G401 (cell line): ENCODE measurements at places on chromosomes 2 and 18. TPM values are rescaled to one million over a fixed set of nuclear protein-coding genes. Genes with fewer than 3 reads are reported as not detected.

DNA sequence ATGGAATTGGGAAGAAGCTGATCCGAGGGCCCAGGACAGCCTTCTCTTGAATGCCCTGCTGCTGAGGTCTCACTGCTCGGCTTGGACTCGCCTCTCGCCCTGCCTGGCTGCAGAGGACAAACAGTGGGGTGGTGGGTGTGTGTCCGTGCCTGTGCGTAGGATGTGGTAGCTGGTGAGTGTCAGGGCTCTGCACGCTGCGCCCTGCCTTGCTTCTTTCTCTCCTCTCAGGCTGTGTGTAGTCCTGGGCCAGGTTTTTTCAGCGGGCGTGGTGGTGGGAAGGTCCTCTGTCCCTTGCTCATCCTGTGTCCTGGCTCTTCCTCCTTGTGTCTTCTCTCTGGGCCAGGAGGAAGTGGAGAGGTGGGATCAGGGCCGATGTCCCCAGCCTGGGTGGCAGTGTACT lies 44.8 kb downstream of the RRM2 start:
- DNase-seq: no peak

DNA sequence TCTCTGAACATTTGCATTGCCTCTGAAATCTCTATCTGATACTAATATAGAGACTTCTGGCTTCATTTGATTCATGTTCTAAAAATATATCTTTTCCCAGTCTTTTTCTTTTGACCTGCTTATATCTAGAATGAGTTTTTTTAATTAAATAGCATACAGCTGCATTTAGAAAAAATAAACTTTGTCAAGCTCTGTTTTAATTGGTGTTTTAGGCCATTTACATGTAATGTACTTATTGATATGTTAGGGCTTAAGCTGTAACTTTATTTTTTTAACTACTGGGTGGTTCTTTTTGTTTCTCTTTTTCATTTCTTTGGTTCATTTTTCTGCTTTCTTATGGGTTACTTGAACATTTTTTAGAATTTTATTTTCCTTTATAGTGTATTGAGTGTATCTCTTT lies 54.9 kb downstream of the CCDC138 start:
- DNase-seq: no peak

DNA sequence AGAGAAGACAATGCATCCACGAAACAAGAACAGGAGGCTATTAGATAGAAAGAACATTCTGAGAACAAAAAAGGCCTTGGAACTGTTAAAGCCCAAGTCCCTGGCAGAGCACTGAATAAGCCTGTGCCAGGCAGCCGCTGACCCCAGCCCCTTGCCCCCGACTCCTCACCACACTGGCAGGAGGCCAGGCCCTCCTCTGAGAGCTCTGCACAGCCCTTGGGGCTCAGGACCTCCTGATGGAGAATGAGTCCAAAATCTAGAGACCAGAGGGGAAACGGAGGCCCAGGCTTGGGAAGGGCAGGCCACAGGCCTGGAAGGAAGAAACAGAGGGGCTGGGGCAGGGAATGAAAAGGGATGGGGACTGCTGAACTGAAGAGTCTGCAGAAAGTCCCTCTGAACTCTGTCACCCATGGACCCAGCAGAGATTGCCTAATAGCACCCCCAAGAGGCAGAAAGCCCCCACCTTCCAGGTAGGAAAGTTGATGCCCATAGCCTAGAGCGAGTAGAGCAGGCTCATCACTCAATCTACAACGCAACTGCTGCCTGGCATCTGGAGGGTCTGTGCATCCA lies 18.3 kb upstream of the TNS1 start:
- DNase-seq: no peak

DNA sequence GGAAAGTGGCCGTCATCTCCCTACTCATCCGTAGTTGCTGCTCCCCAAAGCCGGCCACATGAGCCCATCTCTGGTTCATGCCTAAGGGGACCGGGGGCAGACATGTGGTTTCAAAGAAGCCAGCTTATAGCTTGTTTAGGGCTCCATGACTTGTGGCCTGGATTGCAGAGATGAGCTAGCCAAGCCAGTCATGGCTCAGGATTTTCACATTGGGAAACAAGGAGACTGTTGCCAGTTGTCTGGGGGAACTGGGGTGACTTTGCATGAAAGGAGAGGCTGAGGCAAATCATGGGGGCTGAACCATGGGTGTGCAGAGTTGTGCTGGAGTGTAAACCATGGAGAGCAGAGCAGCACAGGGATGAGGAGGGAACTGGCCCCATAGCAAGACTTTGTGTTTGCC lies 183.0 kb upstream of the APCDD1 start:
- no peak for DNase-seq

DNA sequence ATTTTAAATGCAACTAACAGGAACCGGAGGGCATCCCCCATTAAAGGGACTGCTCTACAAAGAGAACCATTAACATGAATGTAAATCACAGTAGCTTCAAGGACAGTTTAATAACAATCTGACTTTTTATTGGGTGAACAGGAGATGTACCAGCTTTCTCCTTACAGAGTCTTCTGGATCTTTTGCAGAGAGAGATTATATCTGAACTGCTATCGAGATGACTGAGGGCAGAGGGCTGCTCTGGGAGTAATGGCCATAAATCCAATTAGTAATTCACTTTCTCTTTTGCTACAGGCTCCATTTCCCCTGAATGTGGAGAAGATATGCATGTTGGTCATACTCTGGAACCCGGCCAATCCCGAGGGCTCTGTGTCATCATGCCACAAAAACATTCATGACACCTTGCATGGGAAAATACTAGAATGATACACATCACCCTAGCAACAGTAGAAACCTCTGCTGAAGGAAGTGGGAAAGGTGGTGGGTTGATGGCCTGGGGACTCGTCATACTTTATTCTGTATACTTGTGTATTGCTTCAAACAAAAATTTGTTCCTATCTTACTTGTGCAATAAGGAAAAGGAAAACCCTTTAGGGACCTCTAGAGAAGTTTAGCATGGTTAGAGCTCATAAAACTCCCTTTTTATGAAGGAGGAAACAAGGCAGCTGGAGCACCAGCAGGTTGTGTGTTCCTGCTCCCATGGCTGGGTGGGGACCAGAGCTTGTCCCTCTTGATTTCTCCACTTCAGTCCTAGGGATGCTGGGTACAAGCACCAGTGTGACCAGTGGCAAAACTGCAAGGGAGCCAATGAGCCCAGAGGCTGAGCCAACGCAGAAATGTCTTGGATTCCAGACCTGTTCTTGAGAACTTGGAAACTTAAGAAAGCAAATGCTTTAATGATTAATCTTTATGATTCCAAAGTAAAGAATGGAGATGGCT lies 26.0 kb downstream of the CTAGE1 start:
- no peak for DNase-seq

- DNase-seq: no peak
These were observed at the start of gene HOXD11 for GRCh38 chr2:176106581-176107539. HOXD11 (plus strand) TSS chr2:176107280; CDS start chr2:176107356, 76 bp downstream.

- DNase-seq: no peak
These were observed 30.2 kb upstream of the SSB start for GRCh38 chr2:169768262-169768995.

GRCh38 chr2:20594957-20595356 lies 55.9 kb downstream of the HS1BP3 start:
- no peak for DNase-seq

- DNase-seq: no peak
These were observed 1245.1 kb upstream of the LRRTM1 start for GRCh38 chr2:81549646-81550045.

DNA sequence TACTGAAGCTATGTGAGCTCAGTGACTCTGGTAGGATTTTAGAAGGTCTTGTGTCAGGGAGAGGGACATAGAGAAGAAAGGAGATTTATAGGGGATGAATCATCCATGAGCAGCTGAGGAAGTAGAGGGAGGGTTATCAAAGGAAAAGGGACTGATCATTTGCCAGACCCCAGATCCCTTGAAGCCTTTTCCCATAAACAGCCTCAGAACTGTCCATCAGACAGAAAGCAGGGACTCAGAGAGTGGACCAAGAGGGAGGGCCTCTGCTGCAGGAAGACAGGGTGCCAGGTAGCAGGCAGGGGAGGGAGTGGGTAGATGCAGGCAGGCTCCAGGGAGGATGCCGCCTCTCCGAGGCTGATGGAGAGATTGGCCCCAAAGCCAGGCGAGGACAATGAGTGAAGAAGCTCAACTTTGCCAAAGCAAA lies 133.9 kb downstream of the TNS1 start:
- no peak for DNase-seq

GRCh38 chr2:195320413-195320973 lies 336.5 kb upstream of the SLC39A10 start:
- DNase-seq: no peak

DNA sequence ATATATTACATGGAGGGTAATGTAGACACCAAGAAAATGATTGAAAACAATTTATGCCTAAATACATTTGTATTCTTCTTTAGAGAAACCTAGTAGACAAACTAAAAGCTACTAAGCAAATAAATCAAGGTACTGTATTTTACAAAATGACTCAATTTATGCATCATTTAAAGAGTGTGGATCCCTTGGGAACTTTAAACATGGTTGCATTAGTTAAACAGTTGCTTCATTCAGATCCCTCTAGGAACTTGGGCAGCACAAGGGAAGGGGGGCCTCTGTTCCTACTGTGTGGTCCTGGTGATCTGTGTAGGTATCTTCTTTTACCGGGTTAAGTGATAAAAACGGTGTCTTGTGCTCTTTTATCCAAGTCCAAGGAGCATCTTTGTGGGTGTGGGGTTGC lies 31.5 kb upstream of the ATP8B1 start:
- no peak for DNase-seq

GRCh38 chr2:37795938-37796337 lies 124.5 kb upstream of the CDC42EP3 start:
- no peak for DNase-seq

DNA sequence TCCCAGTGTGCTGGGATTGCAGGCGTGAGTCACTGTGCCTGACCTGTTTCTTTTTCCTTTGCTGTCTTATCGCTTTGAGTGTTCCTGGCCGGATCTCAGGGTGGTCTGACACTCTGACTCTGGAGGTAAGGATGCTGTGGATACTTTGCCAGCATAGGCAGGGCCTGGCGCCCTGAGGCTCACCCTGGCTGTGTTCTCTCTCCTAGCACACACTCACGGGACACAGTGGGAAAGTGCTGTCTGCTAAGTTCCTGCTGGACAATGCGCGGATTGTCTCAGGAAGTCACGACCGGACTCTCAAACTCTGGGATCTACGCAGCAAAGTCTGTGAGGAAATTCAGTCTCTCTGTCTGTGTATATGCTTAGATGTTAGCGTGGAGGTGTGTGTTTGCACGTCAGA lies 18.0 kb upstream of the SAG start:
- DNase-seq: no peak

GRCh38 chr2:219626540-219626939 lies 890 bp upstream of the SLC4A3 start:
- DNase-seq: no peak

GRCh38 chr18:55266981-55267380 lies 307.7 kb upstream of the CCDC68 start:
- no peak for DNase-seq

GRCh38 chr18:79583984-79584401 lies 95.6 kb upstream of the CTDP1 start:
- DNase-seq: no peak

DNA sequence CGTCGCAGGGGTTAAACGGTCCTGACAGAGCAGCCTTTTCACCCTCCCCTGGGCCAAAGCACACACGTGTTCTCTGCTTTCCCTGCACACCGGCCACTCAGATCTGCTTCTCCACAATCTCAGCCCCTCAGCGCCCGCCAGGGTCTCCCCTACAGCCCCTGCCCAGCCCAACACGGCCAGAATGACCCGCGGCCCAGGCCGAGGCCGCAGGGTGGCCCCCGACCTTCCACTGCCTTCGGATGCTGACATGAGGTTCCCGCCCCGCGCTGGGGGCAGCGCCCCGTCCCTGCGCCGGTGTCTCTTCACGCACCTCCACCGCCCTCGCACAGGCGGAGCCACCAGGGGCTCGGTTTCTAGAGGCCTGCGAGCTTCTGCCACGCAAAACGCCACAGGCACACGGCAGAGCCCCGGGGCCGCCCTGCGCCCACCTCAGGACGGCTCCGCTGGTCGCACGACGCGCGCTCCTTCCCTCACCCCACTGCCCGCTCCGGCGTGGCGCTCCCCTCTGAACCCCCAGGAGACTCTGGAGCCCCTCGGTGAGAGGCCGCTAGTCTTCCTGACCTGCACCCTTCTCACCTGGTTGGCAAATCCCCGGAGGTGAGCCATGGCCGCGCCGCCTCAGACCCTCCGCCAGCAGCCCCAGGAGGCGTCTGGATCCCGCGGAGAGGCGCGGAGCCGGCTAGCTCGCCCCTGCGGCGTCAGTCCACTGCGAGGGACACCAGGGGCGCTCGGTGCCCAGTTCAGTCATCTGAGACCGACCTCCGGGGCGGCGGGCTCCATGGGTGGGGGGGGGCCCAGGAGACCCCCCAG lies 749 bp downstream of the STK25 start:
- DNase-seq: no peak

DNA sequence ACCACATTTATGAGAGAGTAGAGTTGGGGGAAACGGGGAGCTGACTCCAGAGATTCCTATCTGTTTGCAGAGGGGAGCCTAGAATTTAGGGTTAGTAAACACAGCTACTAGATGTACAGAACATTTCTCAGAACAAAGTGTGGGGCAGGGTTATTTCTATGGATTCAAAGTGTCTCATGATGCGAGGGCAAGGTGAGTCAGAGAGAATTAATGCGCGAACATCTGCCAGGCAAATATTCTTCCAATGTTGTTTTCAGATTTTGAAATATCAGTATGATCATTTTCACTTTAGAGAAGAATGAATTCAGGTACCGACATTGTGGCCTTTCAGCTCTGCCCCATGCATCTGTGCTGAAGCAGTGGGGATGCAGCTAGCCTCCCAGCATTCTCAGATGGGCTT lies 2.0 kb upstream of the DSEL start:
- DNase-seq: no peak

GRCh38 chr2:59589881-59590280 lies 963.6 kb downstream of the BCL11A start:
- no peak for DNase-seq

DNA sequence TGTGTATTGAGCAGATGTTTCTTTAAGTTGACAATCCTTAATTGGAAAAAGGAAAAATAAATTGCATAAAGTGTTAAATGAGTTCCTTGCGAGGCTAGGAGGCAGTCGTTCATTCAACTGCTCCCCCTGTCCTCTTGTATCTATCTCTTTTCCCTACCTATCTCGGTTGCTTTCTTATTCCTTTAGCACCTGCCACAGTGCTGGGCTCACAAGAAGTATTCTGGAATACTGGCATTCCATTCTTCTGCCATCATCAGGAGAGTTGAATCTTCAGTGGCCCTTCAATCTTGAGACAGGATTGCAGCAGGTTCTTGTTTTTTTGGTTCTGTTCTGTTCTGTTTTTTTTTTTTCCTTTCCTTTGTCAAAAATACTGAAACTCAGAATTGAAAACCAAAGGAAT lies 143.1 kb upstream of the AQP4 start:
- DNase-seq: no peak

The DCDC2C gene
- not detected in 2 replicates for total RNA-seq

The GPR75 gene
- not detected in 2 replicates for total RNA-seq

The CYP27C1 gene
- 1.0 and 4.4 TPM in 2 replicates for total RNA-seq

The DRC1 gene
- not detected in 2 replicates for total RNA-seq

The EFEMP1 gene
- total RNA-seq: 0.18 TPM in 1 of 2 replicates, not detected in the other

The PAIP2B gene
- total RNA-seq: 1.1 and 2.4 TPM in 2 replicates

The CNGA3 gene
- not detected in 2 replicates for total RNA-seq
